T-cell (primary cell): ENCODE measurements at places on chromosomes 12 and 14.

- DNase-seq = no peak
Measured at GRCh38 chr14:90407230-90407629, 10.4 kb downstream of the CALM1 start.

DNA sequence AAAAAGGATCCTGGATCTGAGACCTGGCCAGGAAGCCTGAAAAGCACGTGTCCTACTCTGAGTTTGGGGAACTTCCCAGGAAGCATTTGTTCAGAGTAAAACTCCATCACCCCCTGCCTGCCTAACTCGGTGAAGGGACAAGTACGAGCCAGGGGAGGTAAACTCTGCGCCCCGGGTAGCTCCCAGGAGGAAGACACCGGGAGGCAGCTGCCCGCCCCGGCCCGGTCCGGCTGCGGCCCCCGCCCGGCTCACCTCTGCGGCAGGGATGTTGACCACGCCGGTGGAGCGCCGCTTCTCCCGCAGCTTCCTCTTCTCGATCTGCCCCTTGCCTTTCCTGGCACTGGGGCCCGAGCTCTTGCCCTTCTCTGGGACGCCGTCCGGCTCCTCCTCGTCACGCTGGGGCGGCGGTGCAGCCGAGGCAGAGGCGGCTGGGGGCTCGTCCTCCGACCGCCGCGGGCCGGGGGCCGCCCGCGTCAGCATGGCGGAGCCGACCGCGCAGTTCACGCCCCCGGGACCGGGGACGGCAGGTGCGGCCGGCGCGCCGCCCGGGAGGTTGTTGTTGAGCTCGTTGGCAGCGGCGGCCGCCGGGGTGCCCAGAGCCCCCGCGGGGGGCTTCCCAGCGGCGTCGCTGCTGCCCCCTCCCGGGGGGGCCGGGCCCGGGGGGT lies 1.2 kb downstream of the PAWR start:
- DNase-seq = no peak

- no peak for DNase-seq
Measured at GRCh38 chr12:88433997-88434703, 146.1 kb downstream of the KITLG start.

- no peak for DNase-seq
Measured at GRCh38 chr12:4787965-4788364, 67.8 kb downstream of the GALNT8 start.

GRCh38 chr14:85531587-85532373 lies 1.8 kb downstream of the FLRT2 start:
- DNase-seq = no peak

- no peak for DNase-seq
Measured at GRCh38 chr12:96044943-96045290, 9.5 kb upstream of the LTA4H start.

- peak; percentile 87 for DNase-seq
Measured at GRCh38 chr12:54368709-54369596, 4.7 kb upstream of the GPR84 start.

GRCh38 chr14:23069413-23069806 lies 12.1 kb upstream of the CDH24 start:
- no peak for DNase-seq

DNA sequence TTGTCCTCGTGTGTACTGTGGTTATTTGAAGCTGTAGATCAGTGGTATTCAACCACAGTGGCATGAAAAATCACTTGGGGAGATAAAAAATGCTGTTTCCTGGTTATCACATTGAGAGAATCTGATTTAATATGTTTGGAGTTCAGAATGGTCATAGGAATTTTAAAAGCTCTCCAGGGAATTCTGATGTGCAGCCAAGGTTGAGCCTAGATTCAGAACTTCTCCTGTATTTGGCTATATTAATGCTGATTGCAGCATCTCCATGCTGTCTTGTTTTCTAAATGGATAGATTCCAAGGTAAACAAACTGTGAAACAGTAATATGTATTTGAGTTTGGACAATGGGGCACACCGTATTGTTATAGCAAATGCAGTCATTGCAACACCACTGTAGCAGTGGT lies 982.2 kb upstream of the FBXO33 start:
- no peak for DNase-seq

DNA sequence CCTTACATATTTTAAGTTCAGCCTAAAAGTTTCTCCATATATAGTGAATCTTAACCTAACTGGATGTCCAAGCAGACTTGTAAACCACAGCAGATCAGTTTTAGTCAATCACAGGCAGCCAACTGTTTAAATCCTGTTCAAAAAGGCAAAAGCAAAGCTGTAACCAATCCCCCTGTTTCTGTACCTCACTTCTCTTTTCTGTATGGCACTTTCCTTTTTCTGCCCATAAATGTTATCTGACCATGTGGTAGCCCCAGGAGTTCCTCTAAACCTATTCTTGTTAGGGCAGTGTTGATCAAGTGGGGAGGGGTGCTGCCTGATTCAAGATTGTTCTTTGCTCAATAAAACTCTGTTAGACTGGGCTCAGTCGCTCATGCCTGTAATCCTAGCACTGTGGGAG lies 8.5 kb upstream of the DACT1 start:
- DNase-seq = no peak

GRCh38 chr14:95256002-95256775 lies 63.5 kb downstream of the CLMN start:
- no peak for DNase-seq

DNA sequence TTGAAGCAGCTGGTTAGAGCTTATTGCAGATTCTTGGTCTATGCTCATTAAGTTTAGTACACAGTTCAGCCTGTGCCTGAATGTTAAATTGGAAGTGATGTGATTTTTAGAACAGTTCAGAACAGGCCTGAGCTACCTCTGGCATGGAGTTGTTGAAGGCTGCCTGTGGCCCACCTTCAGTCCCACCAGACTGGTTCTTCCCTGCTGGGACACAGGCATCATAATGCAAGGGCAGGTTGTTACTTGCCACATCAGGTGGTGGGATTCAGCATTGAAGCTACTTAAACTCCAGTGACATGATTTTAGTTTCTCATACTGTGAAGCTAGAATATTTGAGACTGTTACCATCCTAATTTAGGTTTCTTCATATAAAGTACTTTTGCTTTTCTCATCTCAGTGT lies 49.4 kb downstream of the PROX2 start:
- no peak for DNase-seq

- no peak for DNase-seq
Measured at GRCh38 chr14:22882529-22883172, 371 bp upstream of the REM2 start.

- DNase-seq = no peak
Measured at GRCh38 chr14:88297306-88297705, 25.8 kb downstream of the KCNK10 start.

DNA sequence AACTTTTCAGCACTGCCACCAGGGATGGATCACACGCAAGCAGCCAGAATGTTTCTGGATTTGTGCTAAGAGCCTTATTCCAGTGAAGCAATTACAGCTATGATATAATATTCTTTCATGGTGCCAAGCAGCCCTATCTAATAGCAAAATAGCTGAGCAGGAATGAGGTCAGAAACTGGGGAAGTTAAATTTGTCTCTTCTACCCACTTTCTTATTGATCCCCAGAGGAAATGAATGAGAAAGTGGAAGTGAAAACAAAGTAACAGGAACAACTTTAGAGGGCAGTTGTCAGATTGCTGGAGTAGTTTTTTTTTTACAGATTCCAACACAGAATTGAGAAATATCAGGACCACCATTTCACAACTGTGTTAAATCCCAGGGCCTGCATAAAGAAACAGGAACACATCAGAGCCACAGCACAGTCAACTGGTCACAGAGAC lies 44.8 kb downstream of the GCH1 start:
- no peak for DNase-seq

- DNase-seq = no peak
Measured at GRCh38 chr14:35932136-35932535, 106.0 kb downstream of the BRMS1L start.

DNA sequence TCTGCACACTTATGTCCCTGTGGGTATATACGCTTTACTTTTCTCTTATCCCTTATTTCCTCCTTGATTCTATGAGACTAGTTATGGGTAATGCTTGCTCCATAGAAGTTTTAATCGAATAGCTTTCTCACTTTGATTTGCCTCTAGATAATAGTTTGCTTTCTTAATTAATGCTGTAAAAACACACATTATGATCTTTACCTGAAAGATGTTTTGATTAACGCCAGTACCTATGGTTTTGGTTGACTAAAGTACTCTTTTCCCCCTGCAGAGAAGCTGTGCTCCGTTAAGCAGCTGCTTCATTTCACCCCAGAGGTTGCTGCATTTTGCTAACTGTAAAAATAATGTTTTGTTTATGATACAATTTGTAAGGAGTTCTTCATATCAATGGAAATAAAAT lies 362.3 kb downstream of the FLRT2 start:
- no peak for DNase-seq

DNA sequence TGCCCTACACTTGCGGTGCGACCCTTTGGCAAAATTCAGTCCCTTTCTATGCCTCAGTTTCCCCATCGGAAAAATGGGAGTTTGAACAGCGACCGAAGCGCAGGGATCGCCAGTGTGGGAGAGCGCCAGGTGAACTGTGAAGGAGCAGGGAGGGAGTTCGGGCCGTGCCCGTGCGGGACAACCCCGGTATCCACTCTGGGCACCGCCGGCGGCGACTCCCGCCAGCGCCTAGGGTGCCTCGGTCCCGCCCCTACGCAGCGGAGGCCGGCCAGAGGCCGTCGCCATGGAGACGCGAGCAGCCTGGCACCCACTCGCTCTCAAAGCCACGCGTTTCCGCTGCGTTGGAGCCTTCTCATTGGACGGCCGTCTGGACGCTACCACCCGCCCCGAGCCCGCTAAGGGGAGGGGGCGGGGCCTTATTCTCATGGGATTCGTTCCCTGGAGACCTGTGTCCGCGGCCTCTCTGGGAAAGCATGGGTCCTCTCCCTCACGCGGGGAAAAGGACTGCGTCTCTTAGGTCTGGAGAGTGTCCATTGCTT lies 729 bp upstream of the MLEC start:
- peak; percentile 94 for DNase-seq

DNA sequence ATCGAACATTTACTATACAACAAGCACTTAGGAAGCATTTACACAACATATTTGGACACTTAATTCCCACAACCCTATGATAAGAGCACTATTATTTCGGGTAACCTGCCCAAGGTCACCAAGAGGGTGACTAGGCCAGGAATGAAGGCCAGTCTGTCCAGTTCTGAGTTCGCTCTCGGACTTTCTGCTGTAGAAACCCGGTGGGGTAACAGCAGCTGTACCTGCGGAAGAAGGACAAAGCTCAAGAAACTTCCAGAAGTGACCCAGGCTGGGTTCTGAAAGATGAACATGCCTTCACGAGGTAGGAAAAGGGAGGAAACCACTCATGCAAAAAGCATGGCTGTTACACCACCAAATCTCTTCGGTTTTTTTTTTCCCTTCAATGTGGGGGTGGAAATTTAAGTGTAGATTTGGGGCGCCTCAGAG lies 10.8 kb downstream of the PLA2G1B start:
- no peak for DNase-seq

- DNase-seq = no peak
Measured at GRCh38 chr12:69981881-69982475, 157.0 kb downstream of the MYRFL start.

DNA sequence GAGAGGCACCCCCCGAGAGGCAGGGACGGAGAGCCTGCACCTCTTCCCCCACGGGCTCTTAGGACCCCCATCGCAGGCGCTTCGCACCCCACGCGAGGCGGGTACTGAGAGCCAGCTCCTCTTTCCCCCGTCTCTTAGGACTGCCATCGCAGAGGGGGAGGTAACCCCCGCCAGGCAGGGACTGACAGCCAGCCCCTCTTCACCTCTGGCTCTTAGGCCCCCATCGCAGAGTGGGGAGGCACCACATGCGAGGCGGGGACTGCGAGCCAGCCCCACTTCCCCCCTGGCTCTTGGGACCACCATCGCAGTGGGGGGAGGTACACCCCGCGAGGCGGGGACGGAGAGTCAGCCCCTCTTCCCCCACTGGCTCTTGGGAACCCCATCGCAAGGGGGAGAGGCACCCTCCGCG lies 46.1 kb downstream of the DDX11 start:
- DNase-seq = no peak

GRCh38 chr12:108328420-108328819 lies 10.7 kb downstream of the CMKLR1 start:
- no peak for DNase-seq

GRCh38 chr12:47777741-47778558 lies 4.9 kb downstream of the SLC48A1 start:
- no peak for DNase-seq

GRCh38 chr14:37116933-37117849 lies 55.2 kb downstream of the SLC25A21 start:
- DNase-seq = no peak

DNA sequence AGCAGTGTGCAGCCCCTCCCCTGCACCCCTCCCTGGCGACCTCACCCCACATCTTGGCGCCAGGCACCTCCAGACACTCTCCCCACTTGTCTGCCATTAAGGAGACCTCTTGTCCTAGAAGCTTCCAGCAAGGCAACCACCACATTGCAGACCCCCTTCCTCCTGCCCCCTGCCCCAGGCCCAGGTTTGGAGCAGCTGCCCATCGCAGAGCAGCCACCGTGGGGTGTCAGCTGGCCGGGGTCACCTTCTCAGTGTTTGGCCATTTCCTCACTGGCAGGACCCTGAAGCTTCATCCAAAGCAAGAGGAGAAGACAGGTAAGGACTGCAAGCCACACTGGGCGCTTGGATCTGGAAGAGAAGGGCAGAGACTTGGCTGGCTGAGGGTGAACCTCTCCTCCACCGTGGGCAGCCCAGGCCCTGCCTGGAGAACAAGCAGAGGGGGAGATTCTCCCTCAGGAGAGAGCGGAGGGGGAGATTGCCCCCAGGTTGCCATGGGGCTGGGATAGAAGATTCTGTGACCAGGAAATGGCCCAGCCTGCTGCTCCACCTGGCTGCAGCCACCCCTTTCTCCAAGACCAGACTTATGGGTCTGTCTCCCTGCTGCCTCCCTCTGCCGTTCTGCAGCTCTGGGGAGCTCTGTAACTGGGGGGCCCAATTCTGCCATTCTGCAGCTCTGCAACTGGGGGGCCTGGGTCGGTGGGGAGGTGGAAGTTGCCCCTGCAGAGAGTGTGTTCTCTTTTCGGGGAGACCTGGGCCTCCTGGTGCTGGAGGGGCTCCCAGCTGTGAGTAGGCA lies 72.9 kb upstream of the C14orf180 start:
- DNase-seq = no peak

GRCh38 chr12:1384910-1385309 lies 209.5 kb downstream of the FBXL14 start:
- DNase-seq = no peak

- no peak for DNase-seq
Measured at GRCh38 chr12:6508087-6508486, 14.2 kb downstream of the NCAPD2 start.

GRCh38 chr12:79082595-79082994 lies 218.0 kb downstream of the SYT1 start:
- DNase-seq = no peak

DNA sequence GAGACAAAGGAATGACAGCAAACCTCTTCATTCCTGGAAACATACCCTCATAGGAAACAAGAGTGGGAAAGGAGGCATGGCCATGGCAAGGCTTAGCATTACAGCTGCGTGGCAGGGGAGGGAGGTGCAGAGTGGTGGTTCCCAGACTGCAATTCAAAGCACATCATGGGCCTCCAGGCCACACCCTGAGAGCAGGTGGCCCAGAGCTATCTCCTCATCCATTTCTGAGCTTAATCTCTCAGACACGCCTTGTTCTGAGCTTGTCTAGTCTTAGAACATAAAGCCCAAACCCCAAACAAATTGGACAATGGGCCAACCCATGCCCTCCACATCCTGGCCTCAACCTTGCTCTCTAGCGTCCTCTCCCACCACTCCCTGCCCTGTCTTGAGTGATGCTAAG lies 5.9 kb upstream of the KRT3 start:
- no peak for DNase-seq

- DNase-seq = no peak
Measured at GRCh38 chr12:116958402-116959197, 47.9 kb downstream of the FBXW8 start.

GRCh38 chr12:124682425-124683151 lies 115.2 kb upstream of the NCOR2 start:
- DNase-seq = no peak

- no peak for DNase-seq
Measured at GRCh38 chr12:63400718-63401117, 249.7 kb upstream of the AVPR1A start.
